ENCODE measurements at places on chromosomes 11 and 22. TPM values are rescaled to one million over a fixed set of nuclear protein-coding genes. Genes with fewer than 3 reads are reported as not detected.

The ESRRA gene
- 162 TPM for total RNA-seq

The FDXACB1 gene
- total RNA-seq, result 2.3 TPM

The C11orf16 gene
- not detected for total RNA-seq

The ARHGAP20 gene
- under 0.01 TPM for total RNA-seq

The DDTL gene
- total RNA-seq, result 0.43 TPM

The PTDSS2 gene
- 42.2 TPM for total RNA-seq

The SYCE3 gene
- total RNA-seq, result not detected

The CHCHD10 gene
- total RNA-seq, result 9.2 TPM

The CHKA gene
- 8.1 TPM for total RNA-seq

The SGSM1 gene
- not detected for total RNA-seq

The KDM4E gene
- not detected for total RNA-seq

The DLG2 gene
- 0.85 TPM for total RNA-seq

The MMP11 gene
- 3.4 TPM for total RNA-seq

The DNAJB7 gene
- total RNA-seq, result not detected

The TSPAN32 gene
- total RNA-seq, result not detected

The OR8D1 gene
- not detected for total RNA-seq

The RAB30 gene
- total RNA-seq, result 4.7 TPM

The PNPLA3 gene
- 3.0 TPM for total RNA-seq

The SEPTIN3 gene
- total RNA-seq, result not detected

The RRP8 gene
- total RNA-seq, result 14.1 TPM

The OR6Q1 gene
- total RNA-seq, result not detected

The OLFML1 gene
- not detected for total RNA-seq

The MMP7 gene
- total RNA-seq, result 1.3 TPM

The CHRM1 gene
- not detected for total RNA-seq

The APOL5 gene
- not detected for total RNA-seq

The APOBEC3F gene
- 5.3 TPM for total RNA-seq

The FIBIN gene
- total RNA-seq, result 4.3 TPM

The PRR5 gene
- total RNA-seq, result 13.7 TPM

The OSBP2 gene
- 8.0 TPM for total RNA-seq

The SORL1 gene
- 8.3 TPM for total RNA-seq

The GTSE1 gene
- total RNA-seq, result 0.21 TPM

The OR5W2 gene
- not detected for total RNA-seq

The CCDC134 gene
- total RNA-seq, result 11.8 TPM

The UBQLNL gene
- total RNA-seq, result not detected

The NXPE2 gene
- total RNA-seq, result not detected

The BBOX1 gene
- 2.7 TPM for total RNA-seq

The MOGAT2 gene
- not detected for total RNA-seq

The HPX gene
- total RNA-seq, result not detected

The FZD4 gene
- total RNA-seq, result 0.85 TPM

The MMP1 gene
- total RNA-seq, result 97.4 TPM

The TUBA8 gene
- total RNA-seq, result not detected

The P2RX3 gene
- not detected for total RNA-seq

The KCNJ1 gene
- total RNA-seq, result 0.43 TPM

The ASCL2 gene
- total RNA-seq, result 1.7 TPM

The SMTNL1 gene
- total RNA-seq, result not detected

The CD3G gene
- not detected for total RNA-seq

The CHRM4 gene
- total RNA-seq, result not detected

The PUS3 gene
- total RNA-seq, result 18.5 TPM

The ME3 gene
- 11.1 TPM for total RNA-seq

The OR51E1 gene
- total RNA-seq, result not detected

The CALCA gene
- total RNA-seq, result not detected

The SULT4A1 gene
- total RNA-seq, result not detected

The RBFOX2 gene
- total RNA-seq, result 85.3 TPM

The CNIH2 gene
- not detected for total RNA-seq

The SOX10 gene
- not detected for total RNA-seq

The HDHD5 gene
- 56.5 TPM for total RNA-seq

The TEX12 gene
- not detected for total RNA-seq

The NUCB2 gene
- total RNA-seq, result 29.6 TPM

The PHLDA2 gene
- 14.7 TPM for total RNA-seq

The RCOR2 gene
- total RNA-seq, result 1.9 TPM

Measured in tracheal epithelial cell (primary cell).